NCI-H2107 (cell line): ENCODE measurements at places on chromosomes 7 and 10.

- DNase-seq = no peak
These were observed 5.5 kb downstream of the ZNF775 start for GRCh38 chr7:150384406-150385301.

DNA sequence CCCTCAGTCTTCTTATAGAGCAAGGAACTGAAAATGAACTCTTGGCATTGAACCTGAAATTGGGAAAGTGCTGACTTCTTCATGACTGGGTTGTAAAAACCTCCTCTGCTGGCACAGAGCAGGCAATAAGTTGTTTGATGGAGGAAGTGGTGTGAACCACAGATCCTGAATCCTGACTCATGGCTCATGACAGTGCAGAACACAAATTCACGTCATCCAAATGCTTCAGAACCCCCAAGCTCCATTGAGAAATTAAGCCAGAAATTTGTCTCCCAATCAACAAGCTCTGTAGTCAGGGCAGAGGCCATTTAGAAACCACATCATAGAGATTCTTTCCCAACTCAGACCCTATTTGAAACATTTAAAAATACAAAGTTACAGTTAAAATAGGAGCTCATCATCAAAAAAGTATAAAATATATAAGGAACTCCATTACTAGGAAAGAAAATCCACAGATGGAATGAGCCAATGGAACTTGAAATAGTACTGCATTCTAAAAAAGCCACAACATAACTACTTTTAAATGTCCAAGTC is 10.3 kb upstream of the STK17A start:
- DNase-seq = no peak

DNA sequence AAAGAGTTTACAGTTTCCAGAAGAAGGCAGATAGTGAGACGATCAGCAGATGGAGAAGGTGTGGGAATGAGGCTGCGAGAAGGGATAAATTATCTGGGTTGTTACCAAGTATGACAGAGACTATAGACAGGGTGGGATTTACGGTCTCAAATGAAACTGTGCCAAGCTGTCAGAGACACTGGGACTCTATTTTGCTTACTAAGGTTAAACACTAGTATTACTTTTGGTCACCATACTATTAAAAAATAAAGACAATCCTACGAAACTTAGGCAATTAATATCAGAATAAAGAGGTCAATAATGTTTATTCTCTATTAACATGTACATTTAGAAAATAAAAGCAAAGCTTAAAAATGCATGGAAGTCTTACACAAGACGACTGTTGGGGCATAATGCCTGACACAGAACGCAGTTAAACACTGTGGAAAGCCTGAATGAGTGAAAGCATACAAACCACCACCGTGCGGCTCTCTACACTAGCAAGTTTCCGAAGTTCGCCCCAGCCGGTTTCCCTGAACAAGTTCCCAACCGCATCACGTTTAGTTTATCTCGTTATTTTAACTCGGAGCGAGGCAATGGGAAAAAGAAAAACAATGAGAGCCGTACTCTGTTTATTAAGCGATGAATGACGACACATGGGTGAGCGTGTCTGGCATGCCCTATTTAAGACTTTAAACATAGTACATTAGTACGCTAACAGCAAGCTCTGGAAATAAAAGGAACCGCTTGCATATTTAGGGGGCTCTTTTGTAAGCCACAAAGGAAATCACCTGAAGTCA is 909 bp upstream of the CC2D2B start:
- no peak for DNase-seq

DNA sequence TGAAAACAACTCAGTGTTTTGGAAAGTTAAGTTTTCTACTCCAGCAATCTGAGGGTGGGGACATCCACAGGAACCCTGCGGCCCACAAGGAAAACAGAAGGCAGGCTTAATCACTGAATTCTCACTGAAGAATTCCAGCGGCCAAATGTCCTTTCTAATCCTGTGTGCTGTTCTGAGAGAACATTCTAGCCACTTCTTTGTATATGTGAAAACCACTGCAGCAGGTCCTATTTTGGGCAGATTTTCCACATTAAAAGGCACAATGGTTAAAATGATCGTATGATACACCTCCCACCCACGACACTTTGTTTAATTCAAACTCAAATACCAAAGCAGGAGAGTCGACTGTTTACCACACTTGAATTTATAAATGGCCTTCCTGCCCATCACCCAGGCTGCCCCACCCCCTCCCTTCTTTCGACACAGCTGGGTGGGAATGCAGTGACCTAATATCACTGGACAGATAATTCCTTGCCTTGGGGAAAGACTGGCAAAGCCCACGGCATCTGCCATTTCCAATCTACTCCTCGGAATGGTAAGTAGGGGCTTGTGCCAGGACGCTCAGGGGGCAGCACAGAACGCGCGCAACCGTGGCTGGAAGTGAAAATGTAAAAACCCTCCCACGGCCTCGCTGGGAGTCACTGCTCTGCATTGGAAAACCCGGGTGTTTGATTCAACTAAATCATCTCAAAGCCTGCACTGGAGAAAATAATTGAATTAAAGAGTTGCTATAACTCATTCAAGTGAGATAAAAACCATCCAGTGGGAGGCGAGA is 67.0 kb downstream of the CTBP2 start:
- DNase-seq = no peak

- no peak for DNase-seq
These were observed 77.7 kb downstream of the OTUD1 start for GRCh38 chr10:23516530-23516929.

GRCh38 chr10:101571271-101571925 is 16.7 kb downstream of the POLL start:
- DNase-seq = no peak
